PC-3 (cell line): ENCODE measurements at places on chromosomes 13 and 19.
A peak's percentile ranks its signal among the peaks of the same experiment; 100 is the strongest.

DNA sequence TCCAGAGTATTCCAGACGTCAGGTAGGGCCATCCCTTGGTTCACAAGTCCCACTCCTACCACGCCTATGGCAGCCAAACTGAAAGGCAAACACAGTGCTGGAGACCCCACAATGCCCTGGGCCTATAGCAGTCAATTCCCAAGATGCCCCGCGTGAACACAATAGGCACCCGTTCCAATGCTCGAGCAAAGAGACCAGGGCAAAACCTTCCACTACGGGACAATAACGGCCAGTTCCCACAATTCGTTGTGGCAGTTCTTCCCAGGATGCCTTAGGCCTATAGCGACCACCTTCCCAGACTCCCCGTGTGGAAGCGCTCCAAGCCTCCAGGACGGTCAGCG lies 538 bp downstream of the ZNF428 start:
- DNase-seq, result peak; percentile 12

DNA sequence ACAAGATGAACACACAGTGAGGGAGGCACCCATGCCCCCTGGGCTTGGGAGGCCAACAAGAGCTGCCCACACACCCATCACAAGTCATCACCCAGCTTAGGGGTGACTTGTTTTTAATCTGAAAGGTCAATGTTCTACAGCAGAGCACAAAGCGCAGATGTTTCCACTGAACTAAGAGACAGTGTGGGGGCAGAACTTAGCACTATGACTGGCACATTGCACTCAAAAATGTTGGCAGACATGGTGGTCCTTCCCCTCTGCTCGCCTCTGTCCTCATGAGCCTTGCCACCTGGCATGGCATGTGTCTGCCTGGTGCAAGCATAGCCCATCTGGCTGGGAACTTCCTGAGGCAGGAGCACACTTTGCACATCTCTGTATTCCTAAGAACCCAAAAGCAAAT lies 81.4 kb upstream of the ZNF98 start:
- DNase-seq, result no peak

DNA sequence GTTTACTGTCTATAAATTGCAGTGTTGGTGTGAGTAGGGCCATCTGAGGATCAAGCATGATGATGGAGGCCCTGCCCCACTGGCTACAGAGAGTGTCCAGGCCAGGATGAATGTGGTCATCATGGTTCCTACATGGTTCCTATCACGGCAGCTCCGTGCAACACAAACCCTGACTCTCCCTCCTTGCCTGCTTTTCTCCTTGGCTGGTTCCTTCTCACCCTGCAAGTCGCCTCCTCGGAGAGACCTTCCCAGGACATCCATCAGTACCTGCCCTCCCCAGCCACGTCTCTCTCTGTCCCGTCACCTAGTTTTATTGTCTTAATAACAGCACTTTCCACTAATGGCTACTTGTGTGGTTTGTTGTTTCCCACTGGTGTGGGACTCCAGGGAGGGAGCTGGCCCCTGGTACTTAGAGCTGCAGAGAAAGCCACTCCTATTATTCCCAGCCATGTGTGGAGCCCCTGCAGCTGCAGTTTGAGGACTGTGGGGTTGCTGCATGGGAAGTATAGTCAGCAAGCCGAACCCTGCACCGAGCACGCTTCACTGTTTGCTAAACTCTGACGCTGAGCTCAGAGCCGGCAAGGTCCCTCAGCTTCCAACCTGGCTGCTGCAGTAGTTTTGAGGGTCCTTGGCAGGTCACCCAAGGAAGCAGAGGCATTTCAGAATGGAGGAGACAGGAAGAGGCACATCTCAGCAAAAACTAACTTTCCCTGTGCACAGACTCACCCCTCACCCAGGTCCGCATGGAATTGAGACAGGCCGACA lies 146.4 kb upstream of the VSTM2B start:
- DNase-seq, result no peak

DNA sequence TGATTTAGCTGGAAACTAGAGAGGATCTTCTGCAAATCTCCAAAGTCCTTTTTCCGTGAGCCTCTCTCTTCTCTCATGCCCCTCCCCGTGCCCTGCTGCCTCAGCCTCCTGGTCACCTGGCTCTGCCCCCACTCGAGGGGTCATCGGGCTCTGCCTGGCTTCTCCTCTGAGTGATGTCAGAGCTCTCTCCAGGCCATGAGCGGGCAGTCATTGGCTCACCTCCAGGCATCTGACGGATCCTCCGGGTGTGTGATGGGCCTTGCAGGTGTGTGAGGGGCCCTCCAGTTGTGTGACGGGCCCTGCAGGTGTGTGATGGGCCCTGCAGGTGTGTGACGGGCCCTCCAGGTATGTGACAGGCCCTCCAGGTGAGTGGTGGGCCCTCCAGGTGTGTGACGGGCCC lies 10.3 kb upstream of the GAS6 start:
- no peak for DNase-seq

DNA sequence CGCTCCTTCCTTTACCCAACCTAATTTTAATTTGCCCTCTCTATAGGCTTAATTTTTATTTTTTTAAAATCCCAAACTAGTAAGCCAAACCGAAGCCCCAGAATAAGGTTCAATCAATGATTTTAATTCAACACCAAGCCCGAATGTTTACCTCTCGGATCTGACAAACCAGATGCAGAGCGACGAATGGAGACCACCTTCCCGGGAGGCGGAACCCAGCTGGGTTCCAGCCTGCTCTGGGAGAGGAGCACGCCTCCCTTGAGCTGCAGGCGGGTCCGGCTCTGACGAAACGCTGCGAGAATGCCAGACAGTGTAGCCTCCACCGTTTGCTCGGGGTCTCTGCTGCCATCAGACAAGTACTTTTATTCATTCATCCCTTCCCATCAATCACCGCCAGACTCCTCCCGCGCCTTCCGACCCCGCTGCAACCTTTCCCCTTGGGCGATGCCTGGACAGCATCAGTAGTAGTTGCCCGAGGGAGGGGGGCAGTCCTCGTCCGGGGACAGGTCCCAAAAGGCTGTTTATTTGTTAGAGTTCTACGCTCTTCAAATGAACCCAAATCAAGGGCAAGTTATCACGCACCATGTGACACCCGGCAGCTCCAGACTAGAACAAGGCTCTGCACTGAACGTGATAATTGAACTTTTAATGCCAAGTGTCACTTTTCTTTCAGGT lies 752 bp upstream of the EDNRB start:
- no peak for DNase-seq

DNA sequence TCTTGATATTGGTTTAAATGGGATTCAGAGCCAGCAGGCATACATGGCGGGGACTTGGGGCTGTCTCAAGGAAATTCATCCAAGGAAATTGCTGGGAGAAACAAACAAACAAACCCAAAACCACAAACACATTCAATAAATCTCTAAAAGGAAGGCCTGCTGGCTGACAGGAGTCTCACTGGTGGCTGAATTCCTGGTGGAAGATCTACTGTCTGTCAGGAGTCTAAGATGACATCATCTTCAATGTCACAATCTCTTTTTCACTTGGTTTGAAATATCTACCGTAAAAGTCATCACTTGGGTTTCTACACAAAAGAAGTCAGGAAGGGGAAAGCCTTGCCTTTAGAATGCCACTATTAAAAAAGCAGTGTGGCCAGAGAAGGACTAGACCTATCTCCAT lies 87.9 kb downstream of the KLF5 start:
- DNase-seq, result no peak
